Epithelial cell of esophagus (primary cell): ENCODE measurements at places on chromosomes 4 and X.

- DNase-seq: no peak
These were observed 38.7 kb downstream of the PPP1R2C start for GRCh38 chrX:42739258-42739657.

- DNase-seq: no peak
These were observed 107.2 kb downstream of the AKAP4 start for GRCh38 chrX:50093625-50094024.

GRCh38 chr4:1201851-1202525 is 29.6 kb upstream of the SPON2 start:
- DNase-seq: no peak

DNA sequence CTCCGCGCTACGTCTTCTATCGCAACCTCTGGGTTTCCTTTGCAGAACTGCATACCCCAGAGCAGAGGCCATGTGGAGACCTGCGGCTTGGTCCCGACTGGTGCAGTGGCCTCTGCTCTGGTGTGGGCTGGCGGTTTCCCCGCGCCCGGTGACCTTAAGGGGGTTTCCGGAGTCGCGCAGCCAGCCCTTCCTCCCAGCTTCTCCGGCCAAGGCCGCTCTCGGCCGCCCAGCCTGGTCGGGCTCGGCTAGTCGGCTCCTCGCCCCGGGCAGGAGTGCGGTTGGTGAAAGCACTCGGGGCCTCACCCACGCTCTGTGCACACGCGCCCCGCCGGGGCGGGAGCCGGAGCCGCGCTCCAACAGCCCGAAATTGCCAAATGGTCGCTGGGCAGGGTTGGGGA is 84.9 kb downstream of the BCOR start:
- DNase-seq: no peak
